ENCODE measurements at places on chromosomes 6 and 20.

DNA sequence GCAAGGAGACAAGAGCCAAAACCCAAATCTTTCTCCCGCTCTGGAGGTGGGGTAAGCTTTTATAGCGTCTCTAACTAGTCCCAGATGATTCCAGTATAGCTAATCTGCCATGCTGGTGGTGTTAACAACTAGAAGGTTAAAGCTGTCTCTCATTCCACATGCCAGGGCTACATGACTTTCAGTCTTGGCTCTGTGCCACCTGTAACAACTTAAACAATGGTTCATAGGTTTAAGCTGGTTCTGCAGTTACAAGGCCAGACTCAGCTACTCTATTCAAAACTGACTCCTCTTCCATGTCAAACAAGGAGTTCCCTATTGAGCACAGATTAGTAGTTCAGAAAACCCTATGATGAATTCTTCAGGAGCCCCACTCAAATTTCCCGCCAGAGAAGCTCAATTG, 128.9 kb downstream of the ELOVL4 start:
- DNase-seq, result no peak

DNA sequence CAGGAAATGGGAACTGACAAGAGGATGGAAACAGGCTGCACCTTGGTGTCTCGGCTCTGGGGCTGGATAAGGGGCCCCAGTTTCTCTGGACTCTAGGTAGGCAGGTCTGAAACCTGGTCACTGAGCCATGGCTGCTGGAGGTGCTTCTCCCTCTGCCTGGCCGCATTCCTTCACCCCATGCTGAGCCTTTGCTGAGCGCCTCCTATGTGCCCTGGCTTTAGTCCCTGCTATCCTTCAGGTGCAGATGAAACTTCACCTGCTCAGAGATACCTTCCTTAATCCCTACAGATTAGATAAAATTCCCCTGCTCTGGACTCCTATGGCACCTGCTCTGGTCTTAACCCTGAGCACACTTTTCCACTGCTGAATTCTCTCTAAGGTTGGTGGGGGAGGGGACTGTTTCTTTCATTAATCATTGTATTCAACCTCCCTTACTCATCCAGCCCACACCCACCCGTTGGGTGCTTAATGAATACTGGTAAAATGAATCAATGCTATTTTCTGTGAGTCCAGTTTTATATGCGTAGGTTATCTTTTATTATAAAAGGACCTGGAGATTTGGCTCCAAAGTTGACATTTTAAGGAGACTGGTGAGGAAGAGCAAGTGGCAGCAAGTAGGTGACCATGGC, 19.3 kb downstream of the MYLK4 start:
- no peak for DNase-seq

GRCh38 chr20:50587291-50587961, 77.2 kb downstream of the PTPN1 start:
- no peak for DNase-seq

GRCh38 chr20:51331481-51331880, 211.0 kb downstream of the NFATC2 start:
- no peak for DNase-seq

GRCh38 chr6:158661156-158661685, 11.4 kb downstream of the SYTL3 start:
- no peak for DNase-seq

- DNase-seq, result no peak
These were observed 8.9 kb downstream of the ESF1 start for GRCh38 chr20:13775867-13776266.

- no peak for DNase-seq
These were observed 78.3 kb upstream of the TIAM2 start for GRCh38 chr6:154916857-154917256.

DNA sequence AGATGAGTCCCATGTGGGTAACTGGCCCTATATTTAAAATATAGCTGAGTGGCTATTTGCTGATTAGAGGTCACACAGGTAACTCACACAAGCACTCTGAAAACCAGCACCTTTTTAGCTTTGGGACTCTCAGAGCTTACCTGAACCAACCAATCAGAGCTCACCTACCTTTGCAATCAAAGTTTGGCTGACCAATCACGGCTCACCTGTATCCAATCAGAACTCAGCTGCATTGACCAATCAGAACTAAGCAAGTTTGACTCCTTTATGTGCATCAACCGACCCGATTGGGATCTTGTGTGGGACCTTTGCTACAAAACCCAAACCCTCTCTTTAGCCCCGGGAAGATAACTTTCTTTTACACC, 106.8 kb upstream of the NXT1 start:
- no peak for DNase-seq
